ENCODE measurements at places on chromosomes 1 and 21. TPM values are rescaled to one million over a fixed set of nuclear protein-coding genes. Genes with fewer than 3 reads are reported as not detected.

Gene KCNAB2
- total RNA-seq = 9.0 TPM

DNA sequence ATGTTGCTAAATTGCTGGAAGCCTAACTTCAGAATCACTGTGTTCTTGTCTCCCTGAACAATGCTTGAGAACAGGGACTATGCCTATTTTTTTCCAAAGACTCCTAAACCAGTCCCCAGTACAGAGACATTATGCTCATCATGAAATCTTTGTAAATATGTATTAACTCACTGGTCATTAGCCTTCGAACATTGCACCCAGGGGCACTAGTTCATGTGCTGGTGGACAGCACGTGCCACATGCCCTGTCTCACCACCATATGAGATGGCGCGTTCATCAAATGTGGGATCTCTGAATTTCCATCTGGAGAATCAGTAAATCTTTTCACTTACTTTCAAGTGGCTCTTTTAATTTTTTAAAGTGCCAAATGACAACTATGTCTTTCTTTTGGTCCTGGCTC lies 11.0 kb upstream of the ATP1A1 start:
- no peak for DNase-seq

- no peak for DNase-seq
Observed at GRCh38 chr1:54163051-54163450, 10.3 kb upstream of the CDCP2 start.

- no peak for DNase-seq
Observed at GRCh38 chr1:167808104-167808503, 86.3 kb downstream of the MPZL1 start.

DNA sequence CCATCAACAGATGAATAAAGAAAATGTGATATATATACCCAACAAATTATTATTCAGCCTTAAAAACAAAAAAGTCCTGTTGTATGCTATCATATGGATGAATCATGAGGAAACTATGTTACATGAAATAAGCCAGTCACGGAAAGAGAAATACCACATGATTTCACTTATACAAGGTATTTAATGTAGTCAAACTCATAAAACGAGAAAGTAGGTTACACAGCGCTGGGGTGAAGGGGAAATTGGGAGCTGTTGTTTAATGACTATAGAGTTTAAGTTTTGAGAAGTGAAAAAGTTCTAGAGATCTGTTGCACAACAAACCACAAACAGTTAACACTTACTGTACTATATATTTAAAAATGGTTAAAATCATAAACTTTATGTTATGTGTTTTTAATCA lies 58.5 kb downstream of the SLC25A24 start:
- no peak for DNase-seq

DNA sequence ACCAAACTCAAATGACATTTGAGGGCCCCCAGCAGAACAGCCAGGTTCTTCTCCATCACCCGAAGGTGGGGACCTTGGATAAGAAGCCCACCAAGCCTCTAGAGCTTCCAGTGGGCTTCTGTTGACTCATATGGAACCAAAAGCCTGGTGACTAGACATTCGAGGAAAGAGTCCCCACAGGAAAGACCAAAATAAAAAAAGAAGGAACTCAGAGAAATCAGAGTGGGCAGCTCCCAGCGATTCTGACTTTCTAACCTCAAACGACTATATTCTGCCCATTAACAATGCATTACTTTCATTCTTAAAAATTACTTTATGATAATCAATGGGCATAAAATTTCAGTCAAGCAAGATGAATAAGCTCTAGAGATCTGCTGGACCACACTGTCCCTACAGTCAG lies 9.6 kb upstream of the CHIT1 start:
- no peak for DNase-seq

DNA sequence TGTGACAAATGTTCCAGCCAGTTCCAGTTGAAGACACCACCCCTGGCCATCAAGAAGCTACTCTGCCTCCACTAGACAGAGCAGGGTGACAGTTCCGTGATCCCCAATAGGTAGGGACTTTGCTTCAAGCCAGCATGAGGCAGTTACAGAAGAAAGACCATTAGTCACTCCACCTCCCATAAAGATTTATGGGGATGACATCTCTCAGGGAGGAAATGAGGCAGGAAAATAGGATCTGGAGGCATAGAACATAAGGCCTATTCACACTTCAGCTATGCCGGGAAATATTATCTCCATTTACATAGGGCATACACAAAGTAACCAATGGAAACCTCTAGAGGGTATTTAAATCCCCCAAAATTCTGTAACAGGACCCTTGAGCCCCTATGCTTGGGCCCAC lies 3.5 kb upstream of the GBP7 start:
- no peak for DNase-seq

GRCh38 chr1:156421062-156421938 lies 52.3 kb downstream of the RHBG start:
- DNase-seq = peak; percentile 55

DNA sequence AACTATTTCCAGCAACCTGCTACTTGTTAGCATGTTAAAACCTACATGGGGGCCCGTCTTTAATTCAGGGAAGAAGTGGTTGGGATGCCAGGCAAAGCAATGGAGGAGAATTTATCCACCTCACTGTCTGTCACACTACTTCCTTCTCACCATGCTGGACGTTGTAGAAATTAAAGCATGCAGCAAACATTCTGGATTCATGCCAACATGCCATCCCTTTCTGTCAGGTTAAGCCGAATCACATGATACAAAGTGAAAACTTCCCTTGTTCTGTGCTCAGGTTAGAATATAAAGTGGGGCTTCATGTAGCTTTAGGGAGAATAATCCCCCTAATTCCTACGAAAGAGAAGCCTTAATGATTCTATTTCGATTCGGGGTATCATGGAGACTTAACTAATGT lies 95.5 kb downstream of the ERG start:
- no peak for DNase-seq

DNA sequence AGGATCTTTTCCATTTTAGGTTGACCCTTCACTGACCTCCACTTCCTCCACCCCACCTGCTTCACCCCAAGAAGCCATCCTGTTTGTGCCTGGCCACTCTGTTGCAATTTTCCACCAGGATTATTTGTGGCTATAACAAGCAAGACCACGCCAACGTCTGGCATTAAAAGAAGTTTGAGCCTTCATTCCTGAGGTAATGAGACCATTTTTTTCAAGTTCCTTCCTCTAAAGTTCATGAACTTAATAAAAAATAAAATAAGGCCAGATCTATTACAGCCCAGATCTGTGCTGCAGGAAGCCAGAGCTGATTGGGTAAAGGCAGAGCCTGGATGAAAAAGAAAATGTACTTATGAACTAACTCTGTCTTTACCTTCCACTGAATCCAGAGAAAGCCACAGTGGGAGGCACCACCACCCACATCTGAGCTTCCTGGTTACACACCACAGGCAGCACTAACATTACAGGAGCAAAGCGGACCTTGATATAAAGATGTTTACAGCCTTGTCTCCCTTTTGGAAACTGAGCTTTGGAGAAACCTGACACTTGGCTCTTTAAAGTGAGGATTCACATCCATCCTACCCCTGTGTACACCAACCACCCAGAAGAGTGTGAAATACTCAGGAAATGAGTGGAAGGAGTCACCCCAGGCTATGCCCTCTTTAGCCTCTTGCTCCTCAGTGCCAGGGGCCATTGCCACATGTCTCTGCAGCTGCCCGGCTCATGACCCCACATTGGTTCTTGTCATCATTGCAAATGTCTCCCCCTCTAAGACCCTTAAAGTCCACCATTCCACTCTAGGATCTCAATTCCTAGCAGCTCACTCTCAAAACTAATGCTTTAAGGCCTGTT lies 293.6 kb downstream of the PLPP3 start:
- no peak for DNase-seq

GRCh38 chr21:39788383-39788782 lies 43.4 kb downstream of the IGSF5 start:
- DNase-seq = peak; percentile 70

DNA sequence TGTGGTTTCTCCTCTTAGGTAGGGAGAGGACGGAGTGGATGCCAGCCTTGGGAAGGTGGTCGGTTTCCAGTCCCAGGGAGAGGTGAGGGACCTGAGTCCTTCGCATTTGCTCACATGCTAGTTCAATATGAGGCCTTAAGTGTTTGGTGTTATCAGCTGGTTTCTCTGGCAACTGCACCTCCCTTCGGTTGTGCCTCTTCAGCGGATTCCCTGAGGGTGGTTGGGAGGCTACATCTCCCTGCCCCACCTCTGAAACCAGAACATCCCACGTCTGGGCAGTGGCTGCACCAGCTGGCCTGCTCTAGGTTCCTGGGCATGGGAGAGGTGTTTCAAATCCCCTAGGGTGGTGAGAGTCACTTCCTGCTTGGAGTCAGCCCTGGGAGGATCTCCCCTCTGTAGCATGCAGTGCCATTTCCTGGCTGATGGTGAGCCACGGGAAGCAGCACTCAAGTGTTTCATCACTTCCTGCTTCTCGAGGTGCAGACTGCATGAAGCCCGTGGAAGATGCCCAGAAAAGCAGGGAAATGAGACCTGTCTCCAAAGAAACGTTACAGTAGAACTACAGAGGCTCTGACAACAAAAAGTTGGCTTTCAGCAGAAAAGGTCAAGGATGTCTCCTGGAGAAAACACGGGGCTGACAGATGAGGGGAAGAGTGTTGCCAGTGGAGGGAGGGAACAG lies 4.5 kb downstream of the TMEM125 start:
- no peak for DNase-seq

DNA sequence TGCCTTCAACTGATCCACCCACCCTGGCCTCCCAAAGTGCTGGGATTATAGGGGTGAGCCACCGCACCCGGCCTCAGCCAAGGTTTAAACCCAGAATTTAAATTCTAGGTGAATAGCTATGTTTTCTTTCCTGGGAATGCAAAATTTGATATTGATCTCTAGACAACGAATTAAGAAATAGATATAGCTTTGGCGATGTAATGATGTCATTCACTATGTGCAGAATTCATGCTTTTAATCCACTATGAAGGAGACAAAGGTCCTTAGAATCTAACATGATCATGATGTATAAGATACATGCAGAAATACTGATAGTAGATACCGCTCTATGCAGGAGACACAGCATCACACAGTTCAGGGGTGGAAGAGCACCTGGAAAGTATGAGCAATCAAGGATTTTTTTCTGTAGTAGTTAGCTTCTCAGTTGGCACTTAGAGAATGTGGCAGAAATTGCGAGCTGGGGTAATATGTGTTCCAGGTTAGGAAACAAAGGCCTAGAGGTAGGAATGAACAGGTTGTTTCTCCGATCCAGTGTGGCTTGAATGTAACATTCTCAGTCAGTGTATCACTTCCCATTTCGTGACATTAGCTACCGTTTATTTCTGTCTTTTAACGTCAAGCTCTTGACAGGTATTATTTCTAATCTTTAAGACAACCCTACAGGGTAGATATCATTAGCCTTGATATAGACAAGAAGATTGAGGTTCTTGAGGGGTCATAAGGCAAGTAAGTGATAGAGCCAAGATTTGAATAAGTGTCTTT lies 3.0 kb upstream of the CEP350 start:
- no peak for DNase-seq

DNA sequence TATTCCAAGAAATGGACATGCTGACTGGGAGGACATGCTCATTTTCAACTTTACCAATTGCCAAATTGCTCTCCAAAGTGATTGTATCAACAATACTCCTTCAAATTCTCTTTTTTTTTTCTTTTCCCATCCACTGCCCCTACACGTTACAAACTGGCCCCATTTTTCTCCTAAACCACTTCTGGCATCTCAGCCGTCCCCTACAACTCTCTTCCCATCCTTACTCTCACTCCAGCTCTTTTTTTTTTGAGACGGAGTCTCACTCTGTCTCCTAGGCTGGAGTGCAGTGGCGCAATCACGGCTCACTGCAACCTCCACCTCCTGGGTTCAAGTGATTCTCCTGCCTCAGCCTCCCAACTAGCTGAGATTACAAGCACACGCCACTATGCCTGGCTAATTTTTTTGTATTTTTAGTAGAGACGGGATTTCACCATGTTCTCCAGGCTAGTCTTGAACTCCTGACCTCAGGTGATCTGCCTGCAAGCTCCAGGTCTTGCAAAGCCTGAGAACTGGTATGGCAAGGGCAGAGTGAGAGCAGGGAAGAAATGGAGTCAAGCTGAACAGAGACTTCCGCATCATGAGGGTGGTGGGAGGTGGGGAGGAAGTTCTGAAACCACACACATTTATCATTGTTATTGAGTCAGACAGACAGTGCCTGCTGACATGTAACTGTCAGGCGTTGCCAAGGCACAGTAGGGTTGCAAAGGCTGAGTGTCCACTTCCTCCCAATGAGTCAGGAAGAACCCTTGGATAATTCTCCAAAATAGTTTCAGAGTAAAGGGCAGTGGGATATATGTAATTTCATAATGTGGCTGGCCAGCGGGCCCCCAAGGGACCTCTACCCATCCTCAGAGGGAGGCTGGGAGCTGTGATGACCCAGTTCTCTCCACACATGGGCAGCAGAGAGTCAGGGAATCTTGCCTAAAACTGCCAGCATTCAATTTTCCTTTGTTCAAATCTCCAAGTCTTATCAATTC lies 17.4 kb downstream of the CELA3A start:
- no peak for DNase-seq
